GM23248 (cell line): ENCODE measurements at places on chromosomes 4 and X. TPM values are rescaled to one million over a fixed set of nuclear protein-coding genes. Genes with fewer than 3 reads are reported as not detected.
A peak's percentile ranks its signal among the peaks of the same experiment; 100 is the strongest.

DNA sequence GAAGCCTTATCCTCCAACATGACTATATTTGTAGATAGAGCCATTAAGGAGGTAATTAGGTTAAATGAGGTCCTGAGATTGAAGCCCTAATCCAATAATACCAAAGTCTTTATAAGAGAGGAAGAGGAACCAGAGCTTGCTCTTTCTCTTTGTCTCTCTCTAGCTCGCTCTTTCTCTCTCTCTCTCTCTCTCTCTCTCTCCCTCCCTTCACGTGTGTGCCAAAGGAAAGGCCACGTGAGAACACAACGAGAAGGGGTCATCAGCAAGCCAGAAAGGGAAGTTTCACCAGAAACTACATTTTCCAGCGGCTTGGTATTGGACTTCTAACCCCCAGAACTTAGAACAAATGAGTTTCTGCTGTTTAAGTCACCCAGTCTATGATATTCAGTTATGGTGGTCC is 1540.5 kb downstream of the C4orf33 start:
- no peak overlapping the region for H3K4me3 ChIP-seq
- no peak overlapping the region for H3K27ac ChIP-seq
- DNase-seq, result no peak

- H3K4me1 ChIP-seq, result peaks cover 31% of the 10 kb centered on the region
- H3K36me3 ChIP-seq, result no peaks in the 10 kb centered on the region
Observed at GRCh38 chr4:113447061-113447460, 314.5 kb downstream of the CAMK2D start.

POLN gene
- total RNA-seq, result 1.8 and 3.9 TPM in 2 replicates

RNF150 gene
- total RNA-seq, result 10.5 and 11.6 TPM in 2 replicates

MSANTD1 gene
- 2.1 TPM in 1 of 2 replicates, not detected in the other for total RNA-seq

- peaks cover 6% of the 10 kb centered on the region; the same call in 1 of the 2 replicates for H3K36me3 ChIP-seq
- H3K27ac ChIP-seq, result no peak overlapping the region
- H3K4me3 ChIP-seq, result no peak overlapping the region
- DNase-seq, result no peak
- no peaks in the 10 kb centered on the region for H3K27me3 ChIP-seq
Observed at GRCh38 chrX:14902537-14902936, 29.3 kb downstream of the MOSPD2 start.

DNA sequence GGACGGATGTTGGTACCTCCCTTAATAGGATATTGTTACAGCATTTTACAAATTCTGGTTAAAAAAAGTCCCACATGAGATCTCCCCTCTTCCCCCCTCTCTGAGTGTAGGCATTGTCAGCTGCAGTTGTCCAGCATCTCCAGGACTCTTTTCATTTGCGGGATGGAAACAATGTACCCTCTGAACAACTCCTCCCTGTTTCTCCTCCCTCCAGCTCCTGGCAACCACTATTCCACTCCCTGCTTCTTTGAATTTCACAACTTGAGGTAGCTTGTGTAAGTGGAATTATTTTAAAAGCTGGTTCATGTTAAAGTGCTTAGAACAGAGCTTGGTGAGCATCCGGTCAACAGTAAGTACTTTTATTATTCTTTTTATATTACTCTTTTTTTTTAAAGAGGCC is 69.8 kb downstream of the TBL1X start:
- DNase-seq, result peak; percentile 51
- H3K4me3 ChIP-seq, result no peak overlapping the region
- H3K27ac ChIP-seq, result no peak overlapping the region

S100G gene
- total RNA-seq, result not detected in 2 replicates

GRCh38 chrX:137432609-137433008 is 133.3 kb upstream of the ZIC3 start:
- H3K27ac ChIP-seq, result no peak overlapping the region
- H3K27me3 ChIP-seq, result no peaks in the 10 kb centered on the region; the same call in 1 of the 2 replicates
- no peak overlapping the region for H3K4me3 ChIP-seq
- no peaks in the 10 kb centered on the region for H3K36me3 ChIP-seq
- no peak for DNase-seq

GRCh38 chr4:95186666-95187065 is 362.1 kb downstream of the UNC5C start:
- no peaks in the 10 kb centered on the region for H3K36me3 ChIP-seq
- H3K27ac ChIP-seq, result no peak overlapping the region
- 0 out of 2 replicates have a peak, but pooled peaks cover under 1% of the 10 kb centered on the region for H3K4me1 ChIP-seq
- no peak overlapping the region for H3K4me3 ChIP-seq
- no peak for DNase-seq

DNA sequence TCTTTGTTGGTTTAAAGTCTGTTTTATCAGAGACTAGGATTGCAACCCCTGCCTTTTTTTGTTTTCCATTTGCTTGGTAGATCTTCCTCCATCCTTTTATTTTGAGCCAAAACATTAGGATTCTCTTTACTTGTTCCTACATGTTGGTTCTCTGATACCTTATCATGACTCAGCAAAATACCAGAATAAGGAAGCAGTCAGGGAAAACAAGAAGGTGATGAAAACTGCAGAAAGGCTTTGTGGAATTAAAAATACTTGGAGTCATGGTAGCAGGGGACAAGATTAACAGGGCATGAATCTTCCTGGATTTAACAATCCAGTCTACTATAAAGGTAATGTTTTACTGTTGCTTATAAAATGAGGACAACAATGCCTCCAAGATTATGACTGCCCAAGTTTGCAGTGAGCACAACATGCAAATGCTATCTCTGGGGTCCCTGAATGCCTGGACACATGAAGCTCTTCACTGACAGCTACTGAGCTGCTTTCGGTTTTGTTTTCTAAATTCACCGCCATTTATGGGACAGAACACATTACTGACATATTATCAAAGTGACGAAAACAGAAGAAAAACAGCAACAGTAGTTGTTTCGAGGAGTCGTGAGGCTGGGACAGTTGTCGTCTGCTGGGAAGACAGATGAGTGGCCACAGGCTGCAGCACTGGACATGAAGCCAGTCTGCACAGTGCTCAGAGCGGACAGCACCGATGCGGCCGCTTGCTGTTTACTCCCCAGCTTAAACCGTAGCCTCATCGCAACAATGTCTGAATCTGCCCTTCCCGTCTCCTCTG is 174.5 kb upstream of the DKK2 start:
- no peak overlapping the region for H3K4me3 ChIP-seq
- H3K27ac ChIP-seq, result no peak overlapping the region
- H3K36me3 ChIP-seq, result no peaks in the 10 kb centered on the region
- peaks cover 9% of the 10 kb centered on the region; the same call in 1 of the 2 replicates for H3K4me1 ChIP-seq

GRCh38 chr4:121182296-121182695 is 18.2 kb upstream of the TNIP3 start:
- peaks cover 4% of the 10 kb centered on the region for H3K4me1 ChIP-seq
- peak; percentile 14 for DNase-seq
- no peaks in the 10 kb centered on the region for H3K27me3 ChIP-seq
- H3K27ac ChIP-seq, result no peak overlapping the region
- H3K36me3 ChIP-seq, result no peaks in the 10 kb centered on the region
- H3K4me3 ChIP-seq, result no peak overlapping the region

GRCh38 chrX:39360101-39360500 is 558.8 kb downstream of the MID1IP1 start:
- H3K4me1 ChIP-seq, result no peaks in the 10 kb centered on the region
- DNase-seq, result no peak
- H3K36me3 ChIP-seq, result no peaks in the 10 kb centered on the region
- H3K27ac ChIP-seq, result no peak overlapping the region
- no peaks in the 10 kb centered on the region for H3K27me3 ChIP-seq
- H3K4me3 ChIP-seq, result no peak overlapping the region
